ENCODE measurements at places on chromosomes 12 and 14. TPM values are rescaled to one million over a fixed set of nuclear protein-coding genes. Genes with fewer than 3 reads are reported as not detected.

- peak; percentile 13 for DNase-seq
These were observed 102.7 kb upstream of the USP44 start for GRCh38 chr12:95653771-95654546.

DNA sequence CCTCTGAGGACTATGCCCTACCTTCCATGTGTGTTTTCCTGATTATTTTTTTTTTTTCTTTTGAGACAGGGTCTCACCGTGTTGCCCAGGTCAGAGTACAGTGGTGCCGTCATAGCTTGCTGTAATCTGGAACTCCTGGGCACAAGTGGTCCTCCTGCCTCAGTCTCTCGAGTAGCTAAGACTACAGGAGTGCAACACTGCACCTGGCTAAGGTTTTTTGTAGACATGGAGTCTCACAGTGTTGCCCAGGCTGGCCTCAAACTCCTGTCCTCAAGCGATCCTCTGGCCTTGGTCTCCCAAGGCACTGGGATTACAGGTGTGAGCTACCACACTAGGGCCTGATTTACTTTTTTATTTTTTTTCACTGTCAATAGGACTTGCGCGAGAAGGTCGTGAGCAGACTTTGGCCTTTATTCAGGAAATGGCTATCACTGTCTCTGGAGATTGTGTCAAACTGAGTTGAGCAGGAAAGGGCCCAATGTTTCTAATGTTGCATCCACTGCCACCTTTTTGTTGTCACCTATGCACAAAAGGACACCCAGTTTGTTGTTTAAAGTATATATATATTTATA, 47.7 kb downstream of the FLRT2 start:
- DNase-seq, result no peak

GRCh38 chr14:38705220-38705619, 397.8 kb downstream of the SEC23A start:
- no peak for DNase-seq

CLEC1B gene
- not detected for total RNA-seq

PABPN1 gene
- 184 TPM for total RNA-seq

DNA sequence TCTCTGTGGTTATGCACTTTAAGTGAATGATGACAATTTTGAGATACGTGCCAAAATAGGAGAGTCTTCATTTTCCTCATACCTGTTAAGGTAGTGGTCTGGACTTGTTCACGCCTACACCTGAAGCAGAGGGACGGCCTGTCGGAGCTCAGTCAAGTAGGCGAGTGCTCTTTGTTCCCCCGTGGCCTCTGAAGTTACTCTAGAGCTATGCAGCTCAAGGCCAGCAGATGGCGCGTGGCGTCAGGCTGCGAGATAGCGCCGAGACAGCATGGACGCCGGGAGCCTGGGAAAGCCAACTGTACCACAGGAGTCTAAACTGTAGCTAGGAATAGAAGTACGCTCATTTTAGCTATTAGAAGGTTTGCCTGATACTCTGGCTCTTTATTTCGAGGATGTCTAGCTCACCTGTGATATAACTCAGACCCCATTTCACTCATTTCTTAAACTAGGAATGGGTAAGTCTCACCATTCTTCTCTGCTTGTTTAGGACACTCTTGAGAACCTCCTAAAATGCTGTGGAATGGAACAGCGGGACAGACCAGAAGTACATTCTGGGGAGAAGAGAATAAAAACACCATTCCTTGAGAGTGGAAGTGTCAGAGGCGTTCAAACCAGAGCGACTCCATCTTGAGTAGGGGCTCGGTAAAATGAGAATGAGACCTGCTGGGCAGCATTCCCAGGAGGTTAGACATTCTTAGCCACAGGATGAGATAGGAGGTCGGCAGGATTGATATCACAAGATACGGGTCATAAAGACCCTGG, 267.4 kb upstream of the HMGA2 start:
- peak; percentile 80 for DNase-seq

TMEM30B gene
- total RNA-seq, result 0.12 TPM

DNA sequence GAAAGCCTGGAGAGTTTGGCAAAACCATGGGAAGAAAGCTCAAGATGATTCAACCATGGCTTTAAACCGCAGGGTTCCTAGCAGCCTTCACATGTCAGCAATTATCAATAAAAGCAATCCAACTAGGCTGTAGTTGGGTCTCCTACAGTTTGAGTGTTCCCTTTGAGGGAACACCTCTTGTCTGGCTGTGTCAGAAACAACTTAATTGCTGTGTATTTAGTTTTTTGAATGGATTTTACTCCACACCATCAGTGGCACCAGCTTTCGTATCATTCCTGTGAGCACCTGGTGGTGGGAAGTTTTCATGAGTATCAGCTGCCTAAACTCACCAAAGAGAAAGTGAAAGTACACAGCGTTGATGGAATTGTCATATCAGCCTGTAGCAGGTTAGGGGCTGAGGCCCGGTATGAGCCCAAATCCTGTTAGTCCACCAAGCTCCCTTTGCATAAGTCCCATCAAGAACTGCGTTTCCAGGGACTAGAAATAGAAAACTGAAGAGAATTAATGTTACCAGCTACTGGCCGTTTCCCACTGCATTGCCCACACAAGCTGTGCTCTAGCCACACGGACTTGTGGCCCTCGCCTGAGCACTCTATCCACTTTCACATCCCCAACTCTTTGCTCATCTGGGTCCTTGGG, 10.9 kb upstream of the IL26 start:
- no peak for DNase-seq

- DNase-seq, result no peak
These were observed 1493.6 kb downstream of the AACS start for GRCh38 chr12:126558810-126559209.

REC8 gene
- 7.6 TPM for total RNA-seq

DNA sequence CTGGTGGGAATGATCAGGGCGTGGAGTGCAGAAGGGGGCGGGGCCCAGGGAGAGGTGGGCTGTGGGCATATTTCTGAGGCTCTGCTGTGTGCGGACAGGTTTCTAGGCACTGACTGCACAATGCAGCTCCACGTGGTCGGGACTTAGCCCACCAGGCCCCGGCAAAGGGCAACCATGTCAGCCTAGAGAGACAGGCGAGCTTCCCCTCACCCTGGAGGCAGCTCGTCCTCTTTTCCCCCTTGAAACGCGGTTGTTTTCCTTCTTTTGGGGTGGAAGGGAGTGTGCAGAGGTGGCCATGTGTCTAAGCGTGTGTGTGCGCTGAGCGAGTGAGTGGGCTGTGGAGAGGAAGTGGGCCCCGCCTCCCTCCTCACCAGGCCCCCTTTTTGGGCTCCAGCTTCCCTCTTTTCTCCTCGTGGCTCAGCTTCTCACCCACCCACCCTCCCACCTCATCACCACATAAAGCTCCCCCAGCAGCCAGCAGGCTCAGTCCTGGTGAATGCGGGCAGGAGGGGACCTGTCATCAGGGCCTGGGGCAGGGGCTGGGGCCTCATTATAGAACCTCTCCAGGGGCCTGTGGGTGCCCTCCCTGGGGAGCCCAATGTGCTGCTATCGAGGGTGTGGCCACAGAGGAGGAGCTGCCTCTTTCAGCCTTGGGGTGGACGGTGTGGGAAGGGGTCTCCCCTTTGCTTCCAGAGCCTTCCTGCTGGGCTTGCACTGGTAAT, 22.0 kb downstream of the LRTM2 start:
- DNase-seq, result no peak

DNA sequence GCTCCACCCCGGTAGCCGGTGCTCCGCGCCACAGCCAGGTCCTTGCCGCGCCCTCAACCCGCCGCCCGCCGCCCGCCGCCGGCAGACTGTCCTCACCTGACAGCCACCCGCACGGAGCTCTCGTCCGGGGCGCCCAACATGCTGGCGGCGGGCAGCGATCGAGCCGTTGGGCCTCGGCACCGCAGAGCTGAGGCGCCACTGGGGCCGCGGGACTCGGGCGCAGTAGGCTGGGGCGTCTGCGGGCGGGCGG, 164 bp downstream of the KIF21A start:
- no peak for DNase-seq

DNA sequence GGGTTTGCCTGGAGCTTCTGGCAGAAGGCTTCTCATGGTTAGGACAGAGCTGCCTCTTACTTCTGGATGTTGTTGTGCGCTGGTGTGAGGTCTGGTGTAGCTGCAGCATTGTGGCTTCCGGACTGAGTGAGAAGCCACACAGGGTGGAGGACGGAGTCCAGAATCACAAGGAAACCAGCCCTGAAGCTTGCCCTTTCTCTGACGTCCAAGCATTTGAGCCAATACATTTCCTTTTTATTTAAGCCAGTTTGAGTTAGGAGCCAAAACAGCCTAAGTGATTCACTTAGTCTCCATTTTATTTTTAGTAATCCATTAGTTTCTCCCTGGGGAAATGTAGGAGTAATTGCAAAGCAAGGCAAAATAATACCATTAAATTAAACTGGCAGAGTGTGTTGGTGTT, 402.4 kb upstream of the RGS6 start:
- DNase-seq, result no peak

DNA sequence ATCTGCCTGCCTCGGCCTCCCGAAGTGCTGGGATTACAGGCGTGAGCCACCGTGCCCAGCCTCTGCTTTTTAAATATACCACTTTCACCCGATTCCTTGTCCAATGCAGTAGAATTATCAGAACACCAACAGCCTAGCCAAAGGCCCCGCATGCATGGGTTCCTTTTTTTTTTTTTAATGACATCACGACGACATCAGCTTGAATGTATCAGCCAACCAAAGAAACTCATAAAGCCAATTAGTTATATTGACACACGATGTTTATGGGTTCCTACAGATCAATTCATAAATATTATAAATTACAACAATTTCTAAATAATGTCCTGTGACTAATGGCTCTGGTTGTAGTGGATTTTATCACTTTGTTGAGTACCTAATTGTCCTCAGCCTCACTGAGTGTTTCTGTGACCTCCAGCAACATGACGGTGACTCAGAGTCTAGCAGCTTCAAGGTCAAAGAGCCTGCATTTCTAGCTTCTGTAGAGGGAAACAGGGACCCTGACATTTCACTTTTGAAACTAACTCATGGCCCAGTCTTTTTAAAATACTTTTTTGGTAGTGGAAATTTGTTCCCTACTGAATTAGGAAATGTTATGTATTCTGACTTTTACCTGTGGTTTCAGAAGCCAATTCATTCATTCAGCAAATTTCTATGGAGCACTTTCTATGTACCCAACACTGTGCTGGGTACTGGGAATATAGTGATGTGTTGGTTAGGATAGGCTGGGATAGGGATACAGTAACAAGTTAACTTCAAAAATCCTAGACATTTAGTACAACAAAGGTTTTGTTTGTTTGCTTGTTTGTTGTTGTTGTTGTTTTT, 144.1 kb downstream of the SUDS3 start:
- no peak for DNase-seq

TMEM119 gene
- not detected for total RNA-seq

AQP2 gene
- not detected for total RNA-seq

POU6F1 gene
- total RNA-seq, result 6.4 TPM

GRCh38 chr12:106234449-106234848, 13.4 kb downstream of the CKAP4 start:
- no peak for DNase-seq

- no peak for DNase-seq
These were observed 38.6 kb downstream of the FBXO34 start for GRCh38 chr14:55309761-55310365.

DNA sequence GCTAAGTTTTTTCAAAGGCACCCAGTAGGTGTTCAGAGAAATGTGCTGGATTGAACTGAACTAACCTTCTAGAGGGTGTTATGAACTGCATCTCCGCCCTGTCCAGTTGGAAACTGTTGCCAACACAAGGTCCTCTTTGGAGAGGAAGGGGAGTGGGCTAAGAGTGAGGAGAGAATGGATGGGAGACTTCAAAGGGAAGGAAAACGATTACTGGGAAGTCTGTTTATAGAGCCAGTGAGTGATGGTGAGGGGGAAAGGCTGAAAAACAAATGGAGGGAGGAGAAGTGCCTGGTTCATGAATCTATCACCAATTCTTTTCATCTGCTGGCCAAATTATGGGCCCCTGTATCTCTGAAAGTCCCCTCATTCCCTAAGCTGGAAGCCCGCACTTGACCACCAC, 86.0 kb upstream of the TBX5 start:
- no peak for DNase-seq

GRCh38 chr12:65715961-65716360, 108.3 kb upstream of the HMGA2 start:
- no peak for DNase-seq

DNA sequence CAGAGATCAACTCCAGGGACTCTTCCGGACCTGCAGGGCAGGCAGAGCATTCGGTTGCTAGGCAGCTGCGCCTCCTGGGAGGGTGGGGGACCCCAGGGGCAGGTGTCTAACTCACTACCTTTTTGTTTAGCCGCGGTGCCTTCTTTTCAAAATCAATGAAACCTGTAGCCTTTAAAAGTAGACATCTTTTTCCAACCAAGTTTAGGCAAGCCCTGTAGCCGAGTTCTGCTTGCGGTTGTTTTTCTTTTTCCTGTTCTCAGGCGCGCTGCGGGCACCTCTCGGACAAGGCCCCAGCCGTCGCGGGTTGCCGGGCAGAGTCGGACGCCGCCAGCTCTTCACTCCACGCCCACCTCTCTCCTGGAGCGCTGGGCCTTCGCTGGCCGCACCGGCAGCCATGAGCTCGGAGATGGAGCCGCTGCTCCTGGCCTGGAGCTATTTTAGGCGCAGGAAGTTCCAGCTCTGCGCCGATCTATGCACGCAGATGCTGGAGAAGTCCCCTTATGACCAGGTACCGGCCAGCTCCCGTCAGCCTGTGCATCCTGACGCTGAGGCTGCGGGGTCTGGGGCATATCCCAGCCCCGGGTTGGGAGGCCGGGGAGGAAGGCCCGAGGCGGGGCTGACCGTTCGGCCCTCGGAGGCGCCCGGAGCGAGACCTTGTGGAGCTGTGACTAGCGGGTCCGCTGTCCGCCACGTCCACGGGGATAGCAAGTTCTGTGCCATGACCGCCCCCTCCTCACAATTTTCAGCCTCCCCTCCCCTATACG, at the start of gene TTC8:
Gene TTC8 (plus strand): TSS at position 338 of the 764 bp plus-strand sequence. CDS start 57 bp downstream, at position 395.
- peak; percentile 74 for DNase-seq

DNA sequence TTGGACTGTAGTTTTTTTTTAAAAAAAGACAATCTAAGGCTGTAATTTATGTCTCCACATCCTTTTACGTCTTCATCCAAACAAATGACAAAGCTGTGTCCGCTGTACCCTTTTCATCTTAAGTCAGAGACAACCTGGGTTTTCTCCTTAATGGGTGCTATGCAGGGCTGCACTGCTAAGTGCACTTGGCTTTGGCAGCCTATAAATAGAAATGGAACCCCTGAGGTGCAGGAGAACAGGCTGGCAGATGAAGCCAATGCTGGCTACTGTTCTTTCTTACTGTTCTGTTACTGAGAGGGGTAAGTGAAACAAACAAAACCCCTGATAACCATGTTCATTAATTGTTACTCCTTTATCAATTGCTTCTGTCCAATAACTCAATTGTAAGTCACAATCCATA, 47.1 kb upstream of the KICS2 start:
- no peak for DNase-seq
